ENCODE measurements at places on chromosomes 11 and 22. TPM values are rescaled to one million over a fixed set of nuclear protein-coding genes. Genes with fewer than 3 reads are reported as not detected.

Gene SYT9
- total RNA-seq = 0.42 TPM

Gene AIFM3
- total RNA-seq = not detected

Gene C22orf15
- not detected for total RNA-seq

GRCh38 chr22:30250661-30251267 is 4.2 kb upstream of the LIF start:
- DNase-seq = no peak
